Uterus (tissue), 4 donors: ENCODE measurements at places on chromosomes 6 and 20.

GRCh38 chr20:24533449-24533848 is 64.0 kb downstream of the SYNDIG1 start:
- DNase-seq: no peak

GRCh38 chr20:6764619-6765018 is 2.9 kb upstream of the BMP2 start:
- DNase-seq: no peak

DNA sequence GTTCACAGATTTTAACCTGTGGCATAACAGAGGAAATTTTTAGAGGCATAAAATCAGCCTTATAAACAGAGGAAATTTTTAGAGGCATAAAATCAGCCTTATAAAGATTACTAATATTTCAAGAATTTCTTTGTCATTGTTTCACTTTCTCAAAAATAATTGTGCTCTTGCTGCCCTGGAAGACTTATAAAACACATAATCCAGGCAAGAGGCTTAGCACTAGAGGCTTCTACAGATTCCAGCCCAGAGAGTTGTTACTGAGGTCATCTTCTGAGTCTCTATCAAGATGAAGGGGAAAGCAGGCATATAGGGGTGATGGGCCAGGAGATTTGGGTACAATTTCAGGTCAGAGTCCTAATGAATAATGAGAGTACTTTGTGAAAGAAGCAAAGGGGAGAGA is 85.7 kb downstream of the RFPL4B start:
- DNase-seq: no peak

- DNase-seq: no peak
Measured at GRCh38 chr6:36333931-36334725, 2.6 kb downstream of the BNIP5 start.
